ENCODE measurements at places on chromosomes 16 and 17.

- DNase-seq: no peak
These were observed 13.7 kb upstream of the CDC42EP4 start for GRCh38 chr17:73325527-73325842.

- DNase-seq: no peak
These were observed 46.6 kb upstream of the MED13 start for GRCh38 chr17:62111562-62112171.

- DNase-seq: no peak
These were observed 785 bp downstream of the NME3 start for GRCh38 chr16:1770328-1771187.

DNA sequence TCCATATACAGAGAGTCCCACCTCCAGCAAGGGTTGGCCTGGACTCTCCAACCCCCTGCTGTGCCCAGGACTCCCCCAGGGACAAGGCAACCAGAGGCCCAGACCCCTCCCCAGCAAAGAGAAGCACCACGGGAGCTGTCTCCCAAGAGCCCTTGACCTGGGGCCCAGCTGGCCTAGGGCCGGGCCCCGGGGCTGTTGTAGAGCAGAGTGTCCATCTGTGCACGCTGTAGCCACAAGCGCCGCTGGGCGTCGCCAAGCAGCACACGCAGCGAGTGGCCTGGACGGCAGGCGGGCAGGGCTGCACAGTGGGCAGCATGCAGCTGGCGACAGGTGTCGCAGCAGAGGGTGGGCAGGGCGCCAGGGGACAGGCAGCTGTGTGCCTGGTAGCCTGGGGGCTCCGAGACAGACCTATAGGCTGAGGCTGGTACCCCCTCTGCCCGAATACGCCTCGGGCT, 4.3 kb downstream of the SPATA2L start:
- DNase-seq: no peak

GRCh38 chr17:55037828-55038227, 69.3 kb downstream of the STXBP4 start:
- DNase-seq: no peak

DNA sequence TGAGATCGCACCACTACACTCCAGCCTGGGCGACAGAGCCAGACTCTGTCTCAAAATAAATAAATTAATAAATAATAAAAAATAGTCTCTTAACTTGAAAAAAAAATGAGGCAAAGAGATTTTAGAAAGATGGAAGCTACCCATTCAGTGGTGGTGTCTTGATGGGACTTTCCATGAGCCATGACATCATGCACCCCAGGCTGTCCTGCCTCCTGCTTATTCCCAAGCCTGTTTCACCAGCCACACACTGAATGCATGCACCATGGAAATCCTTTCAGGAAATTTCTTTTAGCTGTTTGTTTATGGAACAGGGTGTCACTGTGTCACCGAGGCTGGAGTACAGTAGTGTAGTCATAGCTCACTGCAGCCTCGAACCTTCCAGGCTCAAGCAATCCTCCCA, 8.9 kb upstream of the DLX3 start:
- no peak for DNase-seq

GRCh38 chr17:44781551-44782325, 22.9 kb downstream of the ADAM11 start:
- DNase-seq: no peak

DNA sequence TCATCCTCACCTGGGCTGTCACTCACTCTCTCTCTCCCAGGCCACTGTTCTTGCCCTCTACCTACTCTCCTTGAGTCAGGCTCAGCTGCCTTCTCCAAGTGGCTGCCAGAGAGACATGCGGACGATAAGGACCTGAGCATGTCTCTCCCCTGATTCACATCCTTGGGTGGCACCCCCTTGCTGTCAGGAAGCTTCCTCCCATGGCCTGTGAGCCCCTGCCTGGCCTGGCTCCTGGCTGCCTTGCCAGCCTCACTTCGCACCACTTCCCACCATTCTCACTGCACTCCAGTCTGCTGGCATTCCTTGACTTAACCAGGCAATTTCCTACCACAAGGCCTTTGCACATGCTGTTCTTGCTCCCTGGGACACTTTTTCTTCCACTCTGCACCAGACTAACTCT, 2.7 kb upstream of the ALDH3A1 start:
- no peak for DNase-seq

- DNase-seq: no peak
These were observed 12.1 kb upstream of the NLRC5 start for GRCh38 chr16:56977216-56977615.

- DNase-seq: no peak
These were observed 9.9 kb upstream of the HOXB13 start for GRCh38 chr17:48738424-48738802.

DNA sequence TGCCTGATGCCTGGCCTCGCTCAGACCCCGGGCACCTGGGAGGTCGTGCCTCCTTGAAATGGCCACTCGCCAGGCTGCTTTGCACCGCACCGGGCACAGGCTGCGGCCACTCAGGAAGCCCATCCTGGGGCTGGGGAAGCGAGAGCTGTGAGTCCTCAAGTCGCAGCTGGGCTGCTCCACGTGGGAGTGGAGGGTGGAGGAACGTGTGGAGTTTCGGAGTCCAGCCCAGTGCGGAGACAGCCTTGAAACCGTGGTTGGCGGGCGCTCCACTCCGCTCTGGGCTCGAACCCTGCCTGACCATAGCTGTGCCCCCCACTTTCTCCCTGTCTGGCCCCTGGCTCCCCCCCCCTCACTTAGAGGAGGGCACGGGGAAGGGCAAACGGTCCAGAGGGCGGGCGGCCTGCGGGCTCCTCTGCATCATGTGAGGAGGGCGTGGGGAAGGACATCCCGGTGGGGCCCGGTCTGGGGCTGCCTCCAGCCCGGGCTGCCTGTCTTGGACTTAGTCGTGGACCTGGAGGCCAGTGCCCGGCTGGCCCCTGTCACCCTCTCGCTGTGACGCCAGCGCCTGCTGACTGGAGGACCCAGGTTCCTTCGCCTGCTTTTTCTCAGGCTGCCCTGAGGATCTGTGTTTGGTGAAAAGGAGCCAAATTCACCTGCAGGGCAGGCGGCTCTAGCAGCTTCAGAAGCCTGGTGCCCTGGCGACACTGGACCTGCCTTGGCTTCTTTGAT, 2.5 kb downstream of the UBE2I start:
- DNase-seq: no peak

DNA sequence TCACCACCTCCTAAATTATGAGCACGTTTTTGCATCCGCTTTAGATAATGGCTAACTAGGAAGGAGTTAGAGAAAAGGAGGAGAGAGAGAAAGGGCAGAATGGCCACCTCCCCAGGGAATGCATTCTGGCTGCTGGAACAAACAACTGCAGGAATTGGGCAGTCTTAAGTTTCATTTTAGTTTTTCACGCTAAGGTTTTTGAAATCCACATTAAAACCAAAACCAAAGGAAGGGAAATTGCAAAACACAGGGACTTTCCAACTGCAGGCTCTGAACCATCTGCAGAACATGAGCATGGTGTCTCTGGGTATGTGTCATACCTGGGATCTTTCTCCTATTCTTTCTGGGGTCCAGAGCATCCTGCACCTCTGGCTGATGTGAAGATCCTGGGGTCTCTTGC, 12.1 kb upstream of the CCL8 start:
- DNase-seq: no peak

DNA sequence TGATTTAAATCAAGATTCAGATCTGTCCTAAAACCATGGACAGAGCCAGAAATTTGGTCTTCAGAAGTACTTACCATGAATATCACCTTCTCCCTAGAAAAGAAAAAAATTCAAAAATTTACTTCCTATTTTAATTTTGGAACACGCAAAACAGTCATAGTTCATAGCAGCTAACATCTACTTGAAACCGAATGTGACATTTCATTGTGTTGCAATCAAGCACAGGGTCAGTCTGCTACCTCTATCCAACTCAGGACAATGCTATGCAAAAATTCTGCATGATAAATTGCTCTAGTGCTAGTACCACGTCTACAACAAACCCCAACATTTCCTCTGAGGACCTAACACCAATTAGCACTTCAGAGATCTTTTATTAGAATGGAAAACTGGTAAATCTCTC, 7.7 kb downstream of the JPT1 start:
- no peak for DNase-seq

DNA sequence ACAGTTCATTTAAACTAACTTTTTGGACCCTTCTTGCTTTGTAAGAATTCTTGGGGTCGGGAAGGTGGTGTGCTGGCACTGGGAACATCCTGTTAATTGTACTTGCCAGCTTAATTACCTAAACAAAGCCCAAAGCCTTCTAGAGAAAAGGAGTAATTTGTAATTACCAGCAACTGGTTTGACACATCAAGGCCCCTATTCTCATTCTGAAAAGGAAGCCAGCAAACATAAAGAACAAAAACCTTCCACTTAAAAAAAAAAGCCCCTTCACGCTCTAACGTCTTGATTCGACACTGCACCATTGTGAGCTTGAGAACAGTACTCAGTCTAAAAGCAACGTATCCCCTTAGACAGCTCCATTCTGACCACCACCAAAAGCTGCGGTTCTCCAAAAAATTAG, 74.7 kb upstream of the RPH3AL start:
- DNase-seq: peak; percentile 10

DNA sequence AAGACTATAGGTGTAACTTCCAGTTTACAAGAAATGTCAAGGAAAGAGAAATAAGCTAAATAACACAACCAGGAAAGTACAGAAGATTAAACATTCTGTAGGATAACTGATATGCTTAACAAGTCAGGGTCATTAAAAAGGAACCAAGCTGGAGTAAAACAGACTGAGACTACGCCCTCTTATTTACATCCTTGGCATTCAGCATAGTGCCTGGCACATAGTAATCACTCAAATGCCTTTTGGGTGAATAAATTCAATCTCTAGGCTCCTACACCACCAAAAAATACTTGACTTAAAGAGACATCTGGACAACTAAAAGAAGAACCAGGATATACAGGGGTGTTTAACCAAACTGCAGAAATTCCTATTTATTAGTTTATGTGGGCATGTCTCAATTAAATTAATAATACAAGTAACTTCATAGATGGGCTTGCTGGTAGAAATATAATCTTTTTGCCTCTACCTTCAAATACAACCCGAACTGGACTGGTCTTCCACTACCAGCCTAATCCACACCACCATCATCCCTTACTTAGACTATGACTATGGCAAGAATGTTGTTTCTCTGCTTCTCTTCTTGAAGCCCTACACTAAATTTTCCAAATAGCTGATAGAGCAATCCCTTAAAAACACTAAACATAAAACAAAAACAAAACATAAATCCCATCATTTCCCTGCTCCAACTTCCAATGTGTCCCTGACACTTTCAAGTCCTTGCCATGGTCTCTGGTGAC, 47.7 kb upstream of the ULK2 start:
- DNase-seq: no peak

GRCh38 chr17:76671912-76672262, 28.3 kb upstream of the ST6GALNAC1 start:
- no peak for DNase-seq

- no peak for DNase-seq
These were observed 19.9 kb upstream of the RBL2 start for GRCh38 chr16:53414381-53414780.

DNA sequence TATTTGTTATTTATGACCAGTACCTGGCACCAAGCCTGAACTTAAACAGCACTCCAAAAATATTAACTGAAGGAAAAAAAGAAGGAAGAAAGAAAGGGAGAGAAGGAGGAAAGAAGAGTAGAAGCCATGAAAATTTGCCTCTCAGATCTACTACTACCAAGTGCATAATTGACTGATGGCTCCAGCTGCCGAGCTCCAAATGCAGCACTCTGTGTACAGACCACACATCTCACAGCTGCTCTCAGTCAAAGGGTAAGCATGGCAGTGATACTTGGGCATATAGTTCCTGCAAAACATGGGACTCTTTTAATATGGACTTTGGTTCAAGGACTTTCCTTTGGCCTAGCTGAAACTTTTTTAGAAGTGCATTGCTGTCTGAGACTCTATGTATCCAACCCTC, 44.0 kb upstream of the NOG start:
- DNase-seq: no peak

DNA sequence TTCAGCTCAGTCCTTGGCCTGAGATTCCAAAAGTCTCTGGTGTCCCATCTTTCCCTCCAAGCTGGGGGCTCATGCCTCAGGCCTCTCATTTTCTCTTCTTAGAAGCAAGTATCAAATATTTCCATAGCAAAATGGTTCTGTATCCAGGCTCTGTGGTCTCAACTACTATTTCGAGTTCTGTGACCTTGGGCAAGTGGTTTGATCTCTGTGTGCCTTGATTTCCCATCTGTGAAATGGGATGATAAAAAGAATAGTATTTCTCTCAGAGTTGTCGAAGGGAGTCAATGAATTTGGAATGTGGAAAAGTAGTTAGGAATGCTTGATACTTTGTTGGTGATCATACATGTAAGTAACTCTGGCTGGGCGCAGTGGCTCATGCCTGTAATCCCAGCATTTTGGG, 6.4 kb downstream of the SYT17 start:
- DNase-seq: no peak

GRCh38 chr17:8563024-8563776, 67.3 kb downstream of the MYH10 start:
- no peak for DNase-seq

GRCh38 chr17:51000835-51001638, 119.6 kb downstream of the SPAG9 start:
- DNase-seq: peak; percentile 51

- DNase-seq: no peak
These were observed 434.0 kb upstream of the CDH5 start for GRCh38 chr16:65932350-65933072.

- no peak for DNase-seq
These were observed 12.0 kb downstream of the SP2 start for GRCh38 chr17:47907932-47908562.

- no peak for DNase-seq
These were observed 92.4 kb downstream of the RPGRIP1L start for GRCh38 chr16:53611179-53611696.

GRCh38 chr16:74431516-74431915, 10.2 kb upstream of the CLEC18B start:
- no peak for DNase-seq

- no peak for DNase-seq
These were observed 10.3 kb downstream of the STARD3 start for GRCh38 chr17:39647256-39647655.

DNA sequence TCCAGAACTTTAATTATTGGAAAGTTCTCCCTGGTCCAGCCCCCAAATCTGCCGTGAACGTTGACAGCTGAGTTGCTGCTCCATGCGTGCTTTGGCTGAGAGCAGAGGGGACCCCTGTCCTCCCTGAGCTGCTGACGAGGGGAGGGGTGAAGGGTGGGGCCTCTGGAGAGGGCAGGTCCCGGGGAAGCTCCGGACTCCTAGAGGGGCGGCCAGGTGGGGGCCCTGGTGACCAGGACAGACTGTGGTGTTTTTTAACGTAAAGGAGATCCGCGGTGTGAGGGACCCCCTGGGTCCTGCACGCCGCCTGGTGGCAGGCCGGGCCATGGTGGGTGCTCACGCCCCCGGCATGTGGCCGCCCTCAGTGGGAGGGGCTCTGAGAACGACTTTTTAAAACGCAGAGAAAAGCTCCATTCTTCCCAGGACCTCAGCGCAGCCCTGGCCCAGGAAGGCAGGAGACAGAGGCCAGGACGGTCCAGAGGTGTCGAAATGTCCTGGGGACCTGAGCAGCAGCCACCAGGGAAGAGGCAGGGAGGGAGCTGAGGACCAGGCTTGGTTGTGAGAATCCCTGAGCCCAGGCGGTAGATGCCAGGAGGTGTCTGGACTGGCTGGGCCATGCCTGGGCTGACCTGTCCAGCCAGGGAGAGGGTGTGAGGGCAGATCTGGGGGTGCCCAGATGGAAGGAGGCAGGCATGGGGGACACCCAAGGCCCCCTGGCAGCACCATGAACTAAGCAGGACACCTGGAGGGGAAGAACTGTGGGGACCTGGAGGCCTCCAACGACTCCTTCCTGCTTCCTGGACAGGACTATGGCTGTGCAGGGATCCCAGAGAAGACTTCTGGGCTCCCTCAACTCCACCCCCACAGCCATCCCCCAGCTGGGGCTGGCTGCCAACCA, at the start of gene MC1R:
TSS of gene MC1R (plus strand) at position 410 of the 895 bp plus-strand sequence. CDS start at position 807, 397 bp downstream.
- DNase-seq: peak; percentile 49

- no peak for DNase-seq
These were observed 23.4 kb upstream of the MYO15B start for GRCh38 chr17:75564195-75564594.

All from NCI-H146 (cell line).